ENCODE measurements at places on chromosomes 16 and 17. TPM values are rescaled to one million over a fixed set of nuclear protein-coding genes. Genes with fewer than 3 reads are reported as not detected.

The TTYH2 gene
- total RNA-seq = 1.7 TPM

The AANAT gene
- not detected for total RNA-seq

The CCDC92B gene
- total RNA-seq = 0.07 TPM

The INCA1 gene
- not detected for total RNA-seq

The TMIGD1 gene
- not detected for total RNA-seq

The TBC1D3H gene
- total RNA-seq = not detected

The CALB2 gene
- not detected for total RNA-seq

Data from airway epithelial cell (primary cell).